ENCODE measurements at places on chromosomes 11 and 22. TPM values are rescaled to one million over a fixed set of nuclear protein-coding genes. Genes with fewer than 3 reads are reported as not detected.

The ENDOD1 gene
- 69.0 TPM for total RNA-seq

The GSTT2 gene
- 2.4 TPM for total RNA-seq

The MCHR1 gene
- not detected for total RNA-seq

The TMEM123 gene
- 143 TPM for total RNA-seq

The ANO3 gene
- total RNA-seq = 1.5 TPM

The BIK gene
- total RNA-seq = 4.7 TPM

GRCh38 chr11:12445001-12445400 lies 67.6 kb downstream of the PARVA start:
- H3K27ac ChIP-seq = no peak overlapping the region
- no peak for DNase-seq
- no peaks in the 10 kb centered on the region for H3K4me1 ChIP-seq
- H3K4me3 ChIP-seq = no peak overlapping the region
- H3K27me3 ChIP-seq = no peaks in the 10 kb centered on the region
- H3K36me3 ChIP-seq = peaks cover 2% of the 10 kb centered on the region

DNA sequence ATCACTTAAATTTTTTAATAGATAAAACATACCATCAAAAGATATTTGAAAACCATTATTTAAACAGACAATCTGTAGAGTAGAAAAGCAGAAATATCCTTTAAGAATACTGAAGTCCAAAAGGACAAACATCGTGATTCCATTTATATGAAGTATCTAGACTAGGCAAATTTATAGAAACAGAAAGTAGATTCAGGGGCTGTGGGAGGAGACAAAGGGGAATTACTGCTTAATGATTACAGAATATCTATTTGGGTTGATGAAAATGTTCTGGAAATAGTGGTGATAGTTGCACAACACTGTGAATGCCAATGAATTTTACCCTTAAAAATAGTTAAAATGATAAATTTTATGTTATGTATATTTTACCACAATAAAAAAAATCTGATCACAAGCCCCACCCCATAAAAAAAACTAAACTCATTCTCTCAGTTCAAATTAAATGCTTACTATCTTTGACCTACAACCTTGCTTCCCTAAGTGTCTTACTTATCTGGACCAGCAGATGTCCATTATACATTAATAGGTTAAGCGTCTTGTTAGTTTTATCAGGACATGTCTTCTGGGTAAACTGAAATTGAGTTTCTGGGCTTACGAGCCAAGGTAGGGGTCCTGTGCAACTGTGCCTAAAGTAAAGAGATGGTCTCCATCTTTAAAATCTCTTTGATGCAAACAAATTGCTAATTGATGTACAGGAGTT lies 86.3 kb downstream of the FCHSD2 start:
- no peaks in the 10 kb centered on the region for H3K36me3 ChIP-seq
- H3K4me1 ChIP-seq = no peaks in the 10 kb centered on the region
- H3K4me3 ChIP-seq = no peak overlapping the region
- DNase-seq = no peak

- H3K36me3 ChIP-seq = no peaks in the 10 kb centered on the region
- no peaks in the 10 kb centered on the region for H3K27me3 ChIP-seq
- peaks cover 3% of the 10 kb centered on the region for H3K4me1 ChIP-seq
- DNase-seq = peak; percentile 71
- H3K27ac ChIP-seq = peak overlapping the region; percentile 10
- H3K4me3 ChIP-seq = no peak overlapping the region
These were observed 50.9 kb upstream of the CDON start for GRCh38 chr11:126113515-126113957.

DNA sequence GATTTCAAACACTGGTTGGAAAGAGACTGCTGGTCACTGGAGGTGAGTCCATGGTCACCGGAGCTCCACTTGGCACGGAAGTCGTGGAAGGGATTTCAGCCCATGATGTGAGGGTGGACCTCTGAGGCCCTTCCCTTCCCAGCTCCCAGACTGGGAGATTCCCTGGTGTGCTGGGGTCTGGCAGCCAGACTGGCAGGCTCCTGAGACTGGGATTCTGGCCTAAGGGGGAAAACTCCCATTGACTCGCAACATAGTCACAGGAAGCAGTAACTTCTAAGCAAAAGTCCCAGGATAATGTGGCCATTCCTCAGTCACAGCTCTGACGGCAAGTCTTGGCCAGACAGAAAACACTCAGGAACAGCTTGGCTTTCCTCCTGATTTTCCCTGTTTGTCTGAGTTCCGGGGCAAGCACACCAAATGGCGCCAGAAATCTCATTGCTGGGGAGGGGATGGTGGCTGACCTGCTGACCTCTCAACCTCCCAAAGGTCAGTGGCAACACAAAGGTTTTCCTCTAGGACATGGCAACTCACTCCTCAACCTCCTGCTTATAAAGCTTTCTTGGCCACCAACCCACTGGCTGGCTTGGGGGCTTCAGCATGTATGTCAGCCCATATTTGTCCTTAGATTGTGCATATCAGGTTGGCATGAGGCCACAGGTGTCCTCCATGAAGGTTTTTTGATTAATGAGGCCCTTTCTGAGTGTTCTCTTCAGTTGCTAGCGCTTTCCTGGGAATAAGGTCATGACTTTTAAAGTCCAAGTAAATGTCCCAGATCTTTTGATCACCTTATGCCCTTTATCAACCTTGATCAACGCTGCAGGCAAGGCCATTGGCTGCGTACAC lies 99.5 kb downstream of the CCDC81 start:
- H3K4me3 ChIP-seq = no peak overlapping the region
- peaks cover 9% of the 10 kb centered on the region for H3K4me1 ChIP-seq
- no peak for DNase-seq
- H3K27ac ChIP-seq = peak overlapping the region; percentile 63
- no peaks in the 10 kb centered on the region for H3K27me3 ChIP-seq
- H3K36me3 ChIP-seq = no peaks in the 10 kb centered on the region

DNA sequence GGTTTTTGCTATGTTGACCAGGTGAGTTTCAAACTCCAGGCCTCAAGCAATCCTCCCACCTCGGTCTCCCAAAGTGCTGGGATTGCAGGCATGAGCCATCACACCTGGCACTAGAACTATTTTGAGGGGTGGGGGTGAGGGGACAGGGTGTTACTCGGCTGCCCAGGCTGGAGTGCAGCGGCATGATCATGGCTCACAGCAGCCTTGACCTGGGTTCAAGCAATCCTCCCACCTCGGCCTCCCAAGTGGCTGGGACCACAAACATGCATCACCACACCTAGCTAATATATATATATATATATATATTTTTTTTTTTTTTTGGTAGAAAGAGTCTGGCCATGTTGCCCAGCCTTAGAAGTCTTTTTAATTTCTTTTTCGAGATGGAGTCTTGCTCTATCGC lies 17.1 kb upstream of the IFITM3 start:
- H3K27ac ChIP-seq = no peak overlapping the region
- peaks cover 4% of the 10 kb centered on the region for H3K4me1 ChIP-seq
- no peaks in the 10 kb centered on the region for H3K36me3 ChIP-seq

DNA sequence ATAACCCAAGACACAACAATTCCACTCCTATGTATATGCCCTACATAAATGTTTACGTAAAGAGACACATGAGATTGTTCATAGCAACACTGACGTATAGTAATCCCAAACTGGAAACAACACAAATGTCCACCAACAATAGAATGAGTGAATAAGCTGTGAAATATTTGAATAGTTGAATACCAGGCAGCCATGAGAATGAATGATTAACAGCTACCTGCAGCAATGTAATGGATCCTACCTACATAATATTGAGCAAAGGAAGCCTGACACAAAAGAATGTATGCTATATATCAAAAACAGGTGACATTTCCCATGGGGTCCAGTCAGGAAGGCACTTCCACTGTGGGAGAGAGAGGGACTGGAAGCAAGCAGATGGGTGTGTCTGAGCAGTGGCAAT lies 92.8 kb upstream of the LINC01488 start:
- no peaks in the 10 kb centered on the region for H3K4me1 ChIP-seq
- no peaks in the 10 kb centered on the region for H3K27me3 ChIP-seq
- H3K4me3 ChIP-seq = no peak overlapping the region
- no peaks in the 10 kb centered on the region for H3K36me3 ChIP-seq

DNA sequence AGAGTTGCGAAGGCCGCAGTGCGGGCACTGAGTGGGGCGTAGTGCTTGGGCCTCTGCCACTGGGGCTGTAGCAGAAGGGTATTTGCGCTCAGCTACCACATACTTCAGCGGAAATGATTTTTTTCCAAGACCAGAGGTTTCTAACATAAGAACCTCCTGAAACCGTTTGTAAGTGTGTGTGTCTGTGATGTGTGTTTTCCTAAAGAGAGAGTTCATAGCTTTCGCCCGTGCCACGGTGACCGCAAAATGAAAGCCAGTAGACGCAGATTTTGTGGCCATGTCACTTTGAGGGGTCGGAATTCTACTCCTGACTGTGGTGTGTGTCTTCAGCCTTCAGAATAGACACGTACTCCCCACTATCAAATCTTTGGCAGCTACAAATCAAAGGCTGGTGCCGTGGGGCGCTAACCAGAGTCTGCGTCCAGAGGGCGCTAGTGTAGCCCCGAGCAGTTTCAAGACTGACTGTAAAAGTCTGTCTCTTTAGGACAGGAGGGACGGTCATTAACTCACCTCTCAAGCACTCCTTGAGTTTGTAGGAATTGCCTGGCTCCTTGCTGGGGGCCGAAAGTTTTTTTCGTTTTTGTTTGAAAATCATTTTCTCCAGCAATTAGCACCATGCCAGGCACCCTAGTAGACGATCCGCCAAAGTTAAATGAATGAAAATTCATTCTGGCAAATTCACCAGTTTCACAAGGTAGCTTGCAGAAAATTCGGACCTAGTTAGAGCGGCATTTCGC lies 2.5 kb upstream of the CALCA start:
- peaks cover 45% of the 10 kb centered on the region for H3K27me3 ChIP-seq
- H3K4me1 ChIP-seq = peaks cover 13% of the 10 kb centered on the region
- H3K36me3 ChIP-seq = no peaks in the 10 kb centered on the region
- DNase-seq = peak; percentile 67
- H3K4me3 ChIP-seq = no peak overlapping the region

GRCh38 chr22:43241699-43242386 lies 54.9 kb upstream of the TTLL12 start:
- no peak overlapping the region for H3K4me3 ChIP-seq
- no peaks in the 10 kb centered on the region for H3K4me1 ChIP-seq
- no peak for DNase-seq
- no peaks in the 10 kb centered on the region for H3K27me3 ChIP-seq
- no peaks in the 10 kb centered on the region for H3K36me3 ChIP-seq
- no peak overlapping the region for H3K27ac ChIP-seq

- H3K4me1 ChIP-seq = no peaks in the 10 kb centered on the region
- H3K27ac ChIP-seq = no peak overlapping the region
- no peaks in the 10 kb centered on the region for H3K36me3 ChIP-seq
- no peak overlapping the region for H3K4me3 ChIP-seq
- H3K27me3 ChIP-seq = no peaks in the 10 kb centered on the region
These were observed 894.6 kb downstream of the FAM181B start for GRCh38 chr11:81839016-81839415.

DNA sequence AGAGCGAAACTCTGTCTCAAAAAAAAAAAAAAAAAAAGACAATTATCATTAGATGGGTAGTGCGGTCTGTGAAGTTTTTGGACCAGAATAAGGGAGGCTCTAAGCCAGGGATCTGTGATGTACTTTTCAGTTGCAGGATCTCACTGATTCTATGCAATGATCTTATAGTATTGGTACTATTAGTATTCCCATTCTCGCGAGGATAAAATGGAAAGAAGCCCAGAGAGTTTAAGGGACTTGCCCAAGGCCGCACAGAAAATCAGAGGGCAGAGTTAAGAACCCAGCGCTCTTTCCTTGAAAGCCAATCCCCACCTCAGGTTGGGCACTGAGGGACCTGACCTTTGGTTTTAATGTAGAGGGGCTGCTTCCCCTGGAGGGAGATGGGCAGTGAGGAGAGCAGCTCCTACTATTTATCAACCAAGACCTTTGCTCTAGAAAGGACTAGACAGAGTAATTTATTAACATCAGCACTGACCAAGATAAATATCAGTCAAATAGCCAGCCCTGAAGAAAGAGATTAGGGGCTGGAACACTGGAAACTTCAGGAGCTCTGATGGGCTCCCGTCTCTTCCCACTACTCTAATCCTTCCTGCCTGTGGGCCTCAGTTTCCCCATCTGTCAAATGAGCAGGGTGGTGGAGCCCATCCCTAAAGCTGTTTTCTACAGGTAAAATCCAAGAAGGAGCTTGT lies 6.0 kb downstream of the NIPSNAP1 start:
- H3K4me3 ChIP-seq = no peak overlapping the region
- no peaks in the 10 kb centered on the region for H3K27me3 ChIP-seq
- H3K4me1 ChIP-seq = peaks cover 1% of the 10 kb centered on the region
- DNase-seq = no peak

- no peaks in the 10 kb centered on the region for H3K4me1 ChIP-seq
- H3K4me3 ChIP-seq = no peak overlapping the region
- H3K36me3 ChIP-seq = no peaks in the 10 kb centered on the region
- H3K27me3 ChIP-seq = no peaks in the 10 kb centered on the region
These were observed 8.9 kb upstream of the PELI3 start for GRCh38 chr11:66457826-66458225.

All from kidney (tissue), 22 donors.